ENCODE measurements at places on chromosomes 2 and 18.
A peak's percentile ranks its signal among the peaks of the same experiment; 100 is the strongest.

GRCh38 chr2:132949108-132949507 is 279.1 kb upstream of the LYPD1 start:
- no peak for DNase-seq

- no peak for DNase-seq
Observed at GRCh38 chr2:191664823-191665677, 12.9 kb upstream of the NABP1 start.

GRCh38 chr18:37634516-37634915 is 68.9 kb upstream of the CELF4 start:
- no peak for DNase-seq

GRCh38 chr18:64244571-64244970 is 95.7 kb upstream of the LINC00305 start:
- DNase-seq: no peak

DNA sequence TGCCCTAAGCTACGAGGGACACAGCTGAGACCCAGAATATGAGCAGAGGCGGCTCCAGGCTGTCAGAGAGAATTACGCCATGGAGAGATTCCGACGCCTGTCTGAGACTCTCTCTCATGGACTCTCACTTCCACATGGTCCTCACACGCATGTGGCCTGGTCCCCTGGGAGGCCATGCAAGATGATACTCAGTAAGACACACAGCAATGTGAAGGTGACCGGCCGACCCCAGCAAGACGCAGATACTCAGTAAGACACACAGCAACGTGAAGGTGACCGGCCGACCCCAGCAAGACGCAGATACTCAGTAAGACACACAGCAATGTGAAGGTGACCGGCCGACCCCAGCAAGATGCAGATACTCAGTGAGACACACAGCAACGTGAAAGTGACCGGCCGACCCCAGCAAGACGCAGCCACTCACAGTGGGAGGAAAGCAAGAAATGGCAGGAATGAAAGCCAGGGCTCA is 400.8 kb upstream of the MYT1L start:
- no peak for DNase-seq

- DNase-seq: no peak
Observed at GRCh38 chr2:149042881-149043280, 4.4 kb downstream of the LYPD6B start.

- DNase-seq: no peak
Observed at GRCh38 chr18:53795610-53796009, 428.9 kb downstream of the MBD2 start.

DNA sequence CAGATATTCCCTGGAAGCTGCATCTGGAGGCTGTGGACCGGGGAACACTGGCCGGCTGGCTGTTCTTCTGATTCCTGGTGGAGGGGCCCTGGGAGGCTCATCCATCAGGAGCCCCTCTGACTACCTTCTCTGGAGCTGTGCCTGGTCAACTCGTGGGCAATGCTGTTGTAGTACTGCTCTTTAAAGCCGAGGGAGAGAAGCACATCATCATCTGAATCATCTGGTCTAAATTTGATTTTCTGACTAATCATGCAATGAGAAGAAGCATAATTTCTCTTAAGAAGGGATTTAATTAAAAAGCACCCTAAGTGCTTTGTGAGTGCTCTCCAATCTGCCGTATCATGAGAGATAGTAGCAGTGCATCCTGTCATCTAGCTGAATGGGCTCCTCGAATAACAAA is 229.5 kb downstream of the FHOD3 start:
- no peak for DNase-seq

- DNase-seq: no peak
Observed at GRCh38 chr2:129299338-129299737, 680.1 kb upstream of the RAB6C start.

DNA sequence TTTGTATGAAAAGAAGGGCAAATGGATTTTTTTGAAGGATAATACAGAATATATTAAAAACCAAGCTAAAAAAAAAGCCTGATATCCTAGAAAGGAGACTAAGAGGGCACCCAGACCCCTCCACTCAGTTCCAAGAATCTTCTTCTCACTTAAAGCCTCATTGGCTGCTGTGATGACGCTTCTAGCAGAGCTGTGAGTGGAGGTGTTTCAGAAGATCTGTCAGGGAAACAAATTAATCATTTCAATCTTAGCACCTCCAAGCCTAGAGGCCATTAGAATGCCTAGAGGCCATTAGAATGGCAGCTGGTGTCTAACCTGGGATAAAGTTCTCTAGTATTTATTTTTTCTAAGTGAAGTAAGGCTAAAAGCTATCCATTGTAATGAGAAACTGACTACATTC is 164.2 kb upstream of the TMEM200C start:
- no peak for DNase-seq

DNA sequence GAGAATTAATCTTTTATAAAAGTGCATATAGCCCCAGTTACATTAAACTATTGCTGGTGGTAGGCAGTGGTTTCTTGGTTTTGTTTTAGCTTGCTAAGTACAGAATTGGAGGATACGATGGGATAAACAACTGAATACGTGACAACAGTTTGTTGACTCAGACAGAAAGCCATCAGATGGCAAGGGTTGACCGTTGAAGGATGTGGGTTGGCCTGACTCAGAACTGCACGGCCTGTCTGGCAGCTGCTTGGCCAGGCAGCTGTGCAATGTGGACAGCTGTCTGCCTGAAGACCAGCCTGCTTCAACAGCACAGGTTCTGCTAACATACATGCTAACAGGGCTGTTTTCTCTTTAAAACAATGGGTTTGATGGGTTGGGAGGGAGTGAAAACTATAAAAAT is 46.6 kb downstream of the PRKRA start:
- no peak for DNase-seq

- DNase-seq: peak; percentile 39
Observed at GRCh38 chr18:54888933-54889332, 60.7 kb downstream of the RAB27B start.

DNA sequence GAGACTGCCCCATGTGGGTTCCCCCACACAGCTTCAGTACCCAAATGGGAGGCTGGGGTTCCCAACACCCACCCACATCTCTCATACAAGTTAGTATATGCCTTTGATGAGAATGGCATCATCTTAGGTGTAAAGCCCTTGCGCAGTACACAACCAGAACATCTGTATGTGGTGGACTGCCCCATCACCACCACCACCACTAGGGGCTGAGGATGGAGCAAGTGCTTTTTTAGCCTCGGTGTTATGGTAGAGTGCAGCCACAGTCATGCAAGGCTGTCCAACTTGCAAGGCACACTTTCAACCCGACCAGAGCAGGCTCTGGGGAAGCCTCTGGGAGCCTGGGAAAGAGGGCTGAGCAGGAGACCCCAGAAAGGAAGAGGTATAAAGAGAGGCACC is 241.2 kb downstream of the TFCP2L1 start:
- no peak for DNase-seq

GRCh38 chr2:54945391-54946219 is 104.6 kb downstream of the RTN4 start:
- DNase-seq: no peak

DNA sequence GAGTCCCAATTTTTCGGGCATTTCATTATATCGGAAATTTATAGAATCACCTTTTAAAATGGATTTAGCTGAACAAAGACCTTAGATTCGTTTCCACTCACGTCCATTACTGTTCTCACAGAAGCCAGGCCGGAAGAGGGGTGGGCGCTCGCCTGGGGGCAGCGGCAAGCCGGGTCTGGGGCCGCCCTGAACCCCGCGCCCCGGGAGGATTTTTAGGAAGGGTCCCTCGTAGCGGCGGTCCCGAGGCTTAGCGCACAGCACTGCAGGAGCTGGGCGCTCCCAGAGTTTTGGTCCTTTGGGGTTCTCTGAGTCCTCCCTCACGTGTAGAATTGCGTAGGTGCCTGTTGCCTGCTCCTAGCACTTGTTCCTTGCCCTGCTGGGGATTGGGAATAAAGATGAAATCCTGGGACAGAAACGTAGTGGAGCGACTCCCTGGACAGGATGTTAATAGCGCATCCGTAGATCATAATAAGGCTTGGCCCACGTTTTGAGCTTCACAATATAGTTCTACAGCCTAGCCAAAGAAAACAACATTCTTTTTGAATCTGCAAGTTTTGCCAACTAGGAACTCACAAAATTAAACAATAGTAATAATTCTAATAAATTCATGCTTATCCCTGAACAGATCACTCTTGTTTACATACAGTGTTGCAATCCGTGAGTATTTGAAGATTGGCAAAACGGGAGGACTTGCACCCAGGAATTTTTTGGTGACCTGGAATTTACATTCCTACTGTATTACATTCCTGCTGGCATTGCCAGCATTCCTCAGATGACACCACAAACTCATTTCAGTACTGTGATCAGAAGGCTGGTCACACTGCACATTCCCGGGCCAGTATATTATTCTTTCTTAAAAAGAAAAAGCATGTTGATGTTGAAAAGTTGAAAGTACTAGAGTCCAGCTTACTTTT is 875 bp downstream of the C18orf63 start:
- DNase-seq: peak; percentile 78

DNA sequence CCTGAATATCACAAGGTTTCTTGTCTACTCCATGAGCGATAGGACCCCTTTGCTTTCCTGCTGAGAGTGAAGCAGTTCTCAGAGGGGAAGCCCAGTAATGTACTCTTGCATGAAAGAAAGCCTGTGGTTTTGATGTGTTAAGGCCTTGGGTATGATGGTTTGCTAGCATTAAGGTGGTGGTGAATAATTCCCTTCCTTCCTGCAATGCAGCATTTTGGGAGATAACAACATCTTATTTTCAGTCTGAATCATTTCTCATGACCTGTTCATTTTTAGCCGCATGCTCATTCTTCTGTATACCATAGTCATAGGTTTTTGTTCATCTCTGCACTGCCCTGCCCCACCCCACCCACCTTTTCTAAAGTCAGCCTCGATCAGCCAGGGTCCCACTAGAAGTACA is 66.2 kb downstream of the HNMT start:
- DNase-seq: peak; percentile 20

DNA sequence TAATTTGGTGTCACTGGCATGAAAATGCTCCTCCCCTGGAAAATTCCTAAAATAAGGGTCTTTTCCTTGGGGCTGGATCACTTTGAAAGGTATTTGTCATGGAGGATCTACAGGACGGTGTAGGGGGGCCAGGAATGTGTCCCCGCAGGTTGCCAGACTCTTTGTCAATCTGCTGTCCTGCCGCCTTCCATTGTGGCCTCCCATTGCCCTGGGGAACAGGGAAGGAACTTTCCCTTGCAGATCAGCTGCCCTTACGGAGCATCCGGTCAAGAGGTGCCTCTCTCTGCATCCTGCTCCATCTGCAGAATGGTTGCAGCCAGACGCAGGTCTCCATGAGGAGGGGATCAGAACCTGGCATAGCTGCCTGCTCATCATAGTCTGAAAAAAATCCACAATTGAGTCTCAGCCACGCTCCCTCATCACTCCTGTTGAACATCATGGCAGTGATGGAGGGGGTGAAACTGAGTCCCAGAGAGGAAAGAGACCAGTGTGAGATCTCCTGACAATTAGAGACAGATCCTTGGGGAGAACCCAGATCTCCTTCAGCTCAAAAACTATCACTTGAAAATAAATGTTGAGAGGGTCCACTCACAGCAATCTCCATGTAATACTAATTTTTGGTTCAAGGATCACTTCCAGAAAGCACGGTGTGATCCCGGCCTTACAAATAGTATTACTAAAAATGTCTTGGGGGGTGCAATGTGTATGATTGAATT is 244.8 kb downstream of the MYCN start:
- no peak for DNase-seq

DNA sequence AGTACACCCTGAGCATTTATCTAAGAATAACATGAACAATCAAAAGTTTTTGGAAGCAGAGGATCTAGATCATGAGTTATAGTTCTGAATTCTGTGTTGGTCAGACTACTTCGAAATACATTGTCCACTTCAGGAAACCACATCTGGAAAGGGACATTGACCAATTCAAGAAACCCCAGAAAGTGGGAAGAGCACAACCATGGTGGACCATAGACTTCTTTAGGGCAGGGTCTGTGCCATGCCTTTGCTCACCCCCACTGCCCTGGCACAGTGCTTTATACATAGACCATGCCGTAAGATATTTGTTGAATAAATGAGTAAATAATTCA is 44.3 kb upstream of the CYP1B1 start:
- no peak for DNase-seq

DNA sequence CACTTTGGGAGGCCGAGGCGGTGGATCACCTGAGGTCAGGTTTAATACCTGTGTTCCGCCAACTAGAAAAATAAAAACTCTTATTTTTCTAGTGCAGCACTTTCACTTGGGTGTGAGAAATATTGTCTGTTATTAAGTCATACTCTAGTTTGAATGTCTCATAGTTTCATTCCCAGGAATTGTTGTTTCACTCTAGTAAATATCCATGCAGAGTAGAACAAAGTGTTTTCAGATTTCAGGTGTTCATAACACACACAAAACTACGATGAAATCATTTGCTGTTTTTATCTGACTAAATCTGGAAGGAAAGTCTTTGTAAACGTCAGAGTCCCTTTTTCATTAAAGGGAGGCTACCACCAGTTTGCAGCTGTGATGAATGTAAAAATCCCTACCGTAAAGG is 4.0 kb downstream of the FAM117B start:
- no peak for DNase-seq

Measured in fibroblast of skin of left quadriceps (primary cell).